ENCODE measurements at places on chromosomes 16 and 17. TPM values are rescaled to one million over a fixed set of nuclear protein-coding genes. Genes with fewer than 3 reads are reported as not detected.

DNA sequence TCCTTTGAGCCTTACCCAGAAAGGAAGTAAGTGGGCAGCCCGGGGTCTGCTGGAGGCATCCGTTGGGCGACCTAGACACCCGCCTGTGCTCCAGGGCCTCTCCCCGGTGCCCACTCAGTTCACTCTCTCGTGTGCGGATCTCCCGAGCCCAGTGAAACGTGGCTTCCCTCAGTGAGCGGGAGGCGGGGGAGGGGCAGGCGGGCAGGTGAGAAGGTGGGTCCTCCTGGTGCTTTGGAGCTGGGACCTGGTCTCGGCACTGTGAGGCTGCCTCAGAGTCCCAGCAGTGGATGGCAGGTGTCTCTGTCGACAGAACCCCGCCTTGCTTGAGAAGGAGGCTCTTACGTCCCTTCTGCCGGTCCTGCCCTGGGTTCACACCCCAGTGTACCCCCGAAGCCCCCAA, 8.0 kb downstream of the ZNF276 start:
- DNase-seq, result no peak

DNA sequence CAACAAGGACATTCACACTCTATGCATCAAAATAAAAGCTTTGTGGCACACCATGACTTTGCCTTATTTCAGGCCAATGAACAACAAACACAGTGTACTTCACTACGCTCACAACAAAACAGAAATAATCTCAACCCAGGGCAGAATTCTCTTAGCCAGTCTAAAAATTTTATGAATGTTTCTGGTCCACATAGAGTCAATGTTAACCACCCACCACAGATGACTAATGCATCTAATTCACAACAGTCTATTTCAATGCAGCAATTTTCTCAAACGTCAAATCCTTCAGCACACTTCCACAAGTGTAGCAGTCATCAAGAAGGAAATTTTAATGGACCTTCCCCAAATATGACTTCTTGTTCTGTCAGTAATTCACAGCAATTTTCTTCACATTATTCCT, 101.7 kb downstream of the CHD9 start:
- no peak for DNase-seq

- peak; percentile 21 for DNase-seq
Measured at GRCh38 chr16:59192551-59193199, 458.6 kb upstream of the GOT2 start.

- no peak for DNase-seq
Measured at GRCh38 chr16:47481698-47482374, 20.7 kb downstream of the PHKB start.

GRCh38 chr16:15581127-15581815, 61.7 kb downstream of the MARF1 start:
- DNase-seq, result no peak

DNA sequence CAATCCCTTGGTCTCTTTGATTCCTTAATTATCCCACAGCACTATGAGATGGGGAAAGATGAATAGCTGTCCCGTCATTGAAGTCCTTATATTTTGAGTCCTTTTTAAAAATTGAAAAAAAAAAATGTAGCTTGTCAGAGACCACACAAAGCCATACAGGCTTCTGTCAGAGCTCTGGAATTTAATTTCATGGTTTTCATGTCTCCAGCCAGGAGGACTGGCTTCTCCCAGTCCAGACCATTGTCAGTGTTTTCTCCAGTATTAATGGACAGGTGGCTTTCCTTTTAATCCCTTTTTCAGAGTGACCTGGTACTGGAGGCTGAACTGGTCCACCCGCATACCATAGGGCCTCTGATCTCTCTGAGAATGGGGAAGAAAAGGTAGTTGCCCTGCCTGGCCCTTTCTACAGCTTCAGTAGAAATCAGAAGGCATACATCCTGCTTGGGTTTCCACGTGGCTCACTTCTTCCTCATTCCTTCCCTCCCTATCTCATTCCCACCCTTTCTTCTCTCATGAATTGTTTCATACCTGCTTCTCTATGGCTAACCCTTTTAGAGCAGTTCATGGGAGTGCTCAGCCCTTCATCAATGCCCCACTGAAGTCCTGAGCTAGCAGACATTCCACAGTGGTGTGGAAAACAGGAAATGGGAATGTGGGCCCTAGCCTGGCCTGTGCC, 29.1 kb downstream of the TRIM16 start:
- DNase-seq, result no peak

DNA sequence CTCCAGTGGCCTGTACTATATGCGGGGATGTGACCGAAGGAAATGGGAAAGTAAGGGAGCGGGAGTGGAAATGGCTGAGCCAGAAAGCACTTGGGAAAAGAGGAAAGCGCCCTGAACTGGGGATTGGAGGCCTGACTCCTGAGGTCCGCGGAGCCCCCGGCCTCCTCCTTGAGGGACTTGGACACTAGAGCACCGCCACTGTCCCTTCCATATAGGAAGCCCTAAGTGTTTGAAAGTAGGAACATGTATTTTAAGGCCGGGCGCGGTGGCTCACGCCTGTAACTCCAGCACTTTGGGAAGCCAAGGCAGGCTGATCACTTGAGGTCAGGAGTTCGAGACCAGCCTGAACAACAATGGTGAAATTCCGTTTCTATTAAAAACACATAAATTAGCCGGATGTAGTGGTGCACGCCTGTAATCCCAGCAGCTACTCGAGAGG, 530 bp upstream of the ZDHHC7 start:
- DNase-seq, result no peak

GRCh38 chr17:30939051-30939689, 17.4 kb downstream of the ADAP2 start:
- DNase-seq, result no peak

- DNase-seq, result no peak
Measured at GRCh38 chr16:82451449-82451848, 175.3 kb upstream of the CDH13 start.

- DNase-seq, result no peak
Measured at GRCh38 chr17:78369791-78370381, 8.6 kb upstream of the PGS1 start.

DNA sequence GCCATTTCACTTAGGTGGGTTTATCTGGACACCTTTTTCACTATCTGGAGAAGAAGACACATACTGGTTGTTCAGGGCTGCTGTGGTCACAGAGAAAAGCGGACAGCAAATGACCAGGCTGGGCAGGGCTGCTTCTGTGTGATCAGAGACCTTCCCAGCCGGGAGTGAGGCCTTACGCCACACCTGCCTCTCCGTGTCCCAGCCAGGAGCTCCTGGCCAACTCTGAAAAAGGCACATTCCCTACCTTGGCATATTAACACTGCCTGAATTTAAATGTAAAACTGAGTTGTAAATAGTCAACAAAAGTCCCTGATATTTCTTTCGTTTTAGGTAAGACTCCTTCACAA, 9.1 kb upstream of the SOST start:
- no peak for DNase-seq

DNA sequence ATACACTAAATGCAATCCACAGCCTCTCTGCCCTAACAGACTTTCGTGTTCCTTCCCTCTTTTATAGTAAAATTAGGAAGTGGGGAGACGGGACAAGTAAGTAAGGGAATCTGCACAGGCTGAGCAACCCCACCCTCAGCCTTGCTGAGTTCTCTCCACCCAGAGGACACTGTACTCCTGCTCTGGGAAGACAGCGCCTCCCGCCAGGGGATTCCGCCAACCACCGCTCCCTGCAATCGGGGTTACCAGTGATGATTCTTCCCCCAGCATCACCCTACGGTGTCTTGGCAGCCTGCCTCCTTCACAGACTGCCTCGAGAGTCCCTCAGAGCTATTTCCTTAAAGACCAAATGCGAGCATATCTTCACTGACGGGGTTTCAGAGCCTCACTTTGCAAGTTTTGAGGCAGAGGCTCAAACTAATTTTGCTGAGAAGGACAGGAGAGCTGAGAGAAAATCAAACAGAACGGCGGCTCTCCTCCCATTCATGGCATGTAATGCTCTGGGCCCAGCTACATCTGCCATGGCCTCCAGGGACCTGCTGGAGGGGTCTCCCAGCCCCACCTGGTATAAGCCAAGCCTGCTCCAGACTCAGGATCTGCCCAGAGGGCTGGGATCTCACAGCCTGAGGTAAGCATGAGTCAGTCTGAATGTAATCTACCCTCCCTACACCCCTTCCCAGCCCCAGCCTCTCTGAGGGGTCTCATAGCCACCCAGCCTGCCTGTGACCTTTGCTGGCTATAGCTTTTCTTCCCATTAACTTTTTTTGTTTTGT, 22.7 kb upstream of the ASGR2 start:
- no peak for DNase-seq

DNA sequence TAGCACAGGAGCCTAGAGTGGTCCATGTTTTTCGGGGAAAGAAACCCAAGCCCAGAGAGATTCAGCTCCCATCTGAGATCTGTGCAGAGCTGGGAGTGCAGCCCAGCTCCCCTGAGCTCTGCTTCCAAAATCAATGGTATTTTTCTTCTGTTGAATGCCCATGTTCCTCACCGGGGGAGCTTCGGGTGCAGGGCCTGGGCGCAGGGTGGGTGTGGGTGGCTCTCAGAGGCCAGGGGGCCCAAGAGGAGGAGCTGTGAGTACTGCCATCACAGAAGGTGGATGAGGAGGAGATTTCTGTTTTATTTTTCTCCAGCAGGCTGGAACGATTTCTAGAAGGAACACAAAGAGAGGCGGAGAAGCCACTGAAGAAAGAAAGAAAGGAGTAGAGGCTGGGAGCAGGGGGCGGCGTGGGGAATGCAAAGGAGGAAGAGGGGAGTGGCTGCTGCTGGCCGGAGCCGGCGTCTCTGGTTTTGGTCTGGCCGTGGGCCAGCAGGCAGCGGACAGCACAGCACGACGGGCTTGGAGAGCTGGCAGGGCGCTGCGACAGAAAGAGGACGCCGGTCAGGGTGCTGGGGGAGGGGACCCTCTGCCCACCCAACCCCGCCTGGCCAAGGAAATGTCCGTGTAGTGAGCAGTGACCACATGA, 76.2 kb upstream of the KSR1 start:
- DNase-seq, result no peak

- DNase-seq, result peak; percentile 76
Measured at GRCh38 chr16:8720080-8720966, 45.9 kb downstream of the ABAT start.

DNA sequence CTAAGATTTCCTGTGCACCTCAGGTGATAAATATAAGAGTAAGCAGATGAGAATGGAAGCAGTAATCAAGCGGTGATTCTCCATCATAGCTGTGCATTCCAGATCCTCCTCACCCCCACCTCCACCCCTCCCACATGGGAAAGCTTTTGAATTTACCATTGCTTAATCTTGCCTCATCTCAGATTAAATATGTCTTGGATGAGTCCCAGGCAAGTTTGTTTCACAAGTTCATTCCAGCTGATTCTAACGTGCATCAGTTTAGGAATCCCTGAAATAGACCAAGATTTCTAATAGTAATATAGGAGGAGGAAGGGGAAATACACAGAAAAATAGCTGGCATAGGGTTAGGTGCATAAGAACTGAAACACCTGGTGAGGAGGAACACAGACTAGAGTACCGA, 396.2 kb upstream of the KIF2B start:
- DNase-seq, result no peak

DNA sequence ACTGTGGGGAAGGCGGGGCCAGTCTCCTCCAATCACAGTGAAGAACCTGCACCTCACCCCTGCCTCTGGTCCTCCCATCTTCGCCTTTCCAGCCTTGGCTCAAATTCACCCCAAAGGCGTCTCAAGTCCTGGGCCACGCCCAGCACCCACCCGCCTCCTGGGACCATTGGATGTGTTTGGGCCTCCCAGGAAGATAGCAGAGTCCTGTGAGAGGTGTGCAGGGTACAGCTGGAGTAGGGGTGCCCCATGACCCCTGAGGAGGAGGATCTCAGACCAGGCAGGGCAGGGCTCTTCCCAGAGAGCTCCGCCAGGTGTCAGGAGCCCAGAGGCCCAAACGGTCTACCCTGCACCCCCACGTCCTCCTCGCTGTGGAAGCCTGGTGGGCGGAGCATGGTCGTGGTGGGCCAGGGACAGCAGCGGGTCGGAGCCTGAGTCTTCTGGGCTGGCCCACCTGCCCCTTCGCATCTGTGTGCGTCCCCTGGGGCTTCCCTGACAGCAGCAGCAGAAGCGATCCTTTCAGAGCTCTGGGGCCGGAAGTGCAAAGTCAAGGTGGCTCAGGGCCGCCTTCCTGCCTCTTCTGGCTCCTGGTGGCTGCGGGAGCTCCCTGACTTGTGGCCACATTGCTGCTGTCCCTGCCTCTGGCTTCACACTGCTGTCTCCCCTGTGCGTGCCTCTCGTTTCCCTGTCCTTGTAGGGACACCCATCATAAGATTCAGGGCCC, 34.9 kb upstream of the ZNF469 start:
- DNase-seq, result no peak

DNA sequence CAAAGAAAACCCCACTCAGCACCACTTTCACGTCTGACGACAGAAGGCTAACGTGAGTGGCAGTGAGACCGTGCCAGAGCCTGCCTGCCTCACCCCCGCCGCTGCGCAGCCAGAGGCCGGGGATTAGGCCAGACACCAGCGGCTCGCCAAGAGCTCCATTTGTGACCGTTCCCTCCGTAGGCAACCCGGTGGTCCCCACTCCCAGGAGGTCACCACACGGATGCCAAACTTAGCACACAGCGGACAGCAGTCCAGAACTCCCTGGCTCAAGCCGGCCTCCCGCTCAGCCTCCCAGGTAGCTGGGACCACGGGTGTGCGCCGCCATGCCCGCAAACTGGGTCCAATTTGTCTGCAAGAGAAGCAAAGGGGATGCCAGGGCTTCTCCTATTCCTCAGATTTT, 104.6 kb downstream of the ANKRD11 start:
- no peak for DNase-seq

DNA sequence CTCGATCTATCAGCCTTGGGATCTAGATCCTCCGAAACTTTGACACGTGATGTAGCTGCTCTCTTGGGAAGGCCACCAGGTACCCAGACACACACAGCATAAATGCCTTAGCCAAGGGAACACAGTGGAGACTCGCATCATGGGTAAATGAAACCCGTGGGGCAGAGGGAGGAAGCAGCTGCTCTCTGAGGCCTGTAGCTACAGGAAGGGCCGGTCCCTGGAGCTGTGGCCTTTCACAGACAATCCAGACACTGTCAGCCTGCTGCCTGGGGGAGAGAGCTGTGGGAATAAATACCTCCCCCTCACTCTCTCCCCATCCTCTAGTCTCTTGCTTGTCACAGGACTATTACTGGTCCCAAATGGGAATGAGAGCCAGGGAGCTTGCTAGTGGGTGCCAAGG, 351.2 kb downstream of the UTP18 start:
- no peak for DNase-seq

DNA sequence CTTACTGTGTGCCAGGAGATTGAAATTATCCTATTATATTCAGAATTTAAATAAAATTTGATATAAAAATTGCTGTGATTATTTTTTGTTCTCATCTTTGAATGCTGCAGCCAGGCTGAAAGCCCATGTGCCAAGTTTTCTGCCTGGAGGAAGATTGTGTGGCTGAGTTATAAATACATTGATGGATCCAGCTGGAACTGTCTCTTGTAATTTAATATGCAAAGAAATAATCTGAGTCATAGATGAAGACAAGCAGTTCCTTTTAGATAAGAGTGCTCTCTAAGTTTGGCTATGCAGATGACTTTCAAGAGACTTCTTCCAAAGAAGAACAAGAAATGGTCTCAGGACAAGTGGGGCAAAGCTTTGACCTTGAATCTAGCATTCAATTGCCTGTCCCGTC, 871.0 kb downstream of the CDH11 start:
- DNase-seq, result no peak

- DNase-seq, result no peak
Measured at GRCh38 chr17:2137342-2138098, 82.6 kb downstream of the HIC1 start.

GRCh38 chr16:74078511-74079231, 217.9 kb upstream of the PSMD7 start:
- no peak for DNase-seq

The TMEM98 gene
- 62.7 TPM for total RNA-seq

The ZNF629 gene
- total RNA-seq, result 24.2 TPM

The ZNF205 gene
- total RNA-seq, result 19.3 TPM

The TP53TG3C gene
- not detected for total RNA-seq

The VWA3A gene
- total RNA-seq, result 4.6 TPM

The CA7 gene
- total RNA-seq, result 0.30 TPM

The ABCA3 gene
- total RNA-seq, result 61.0 TPM

Data from spinal cord (tissue), 10 donors.